CD4-positive, alpha-beta memory T cell (primary cell): ENCODE measurements at places on chromosomes 1 and 21. TPM values are rescaled to one million over a fixed set of nuclear protein-coding genes. Genes with fewer than 3 reads are reported as not detected.

MYOG gene
- total RNA-seq: not detected

FCRL4 gene
- total RNA-seq: not detected

RCAN1 gene
- 4.7 TPM for total RNA-seq

S100A2 gene
- not detected for total RNA-seq

PLA2G2D gene
- not detected for total RNA-seq

GBP2 gene
- total RNA-seq: 199 TPM
